Endodermal cell (in vitro differentiated cells): ENCODE measurements at places on chromosomes 13 and 19.

GRCh38 chr13:74090869-74091605 is 43.2 kb downstream of the KLF12 start:
- no peaks in the 10 kb centered on the region for H3K27me3 ChIP-seq
- DNase-seq, result no peak
- no peaks in the 10 kb centered on the region for H3K36me3 ChIP-seq
- H3K4me3 ChIP-seq, result no peak overlapping the region
- no peaks in the 10 kb centered on the region for H3K4me1 ChIP-seq

DNA sequence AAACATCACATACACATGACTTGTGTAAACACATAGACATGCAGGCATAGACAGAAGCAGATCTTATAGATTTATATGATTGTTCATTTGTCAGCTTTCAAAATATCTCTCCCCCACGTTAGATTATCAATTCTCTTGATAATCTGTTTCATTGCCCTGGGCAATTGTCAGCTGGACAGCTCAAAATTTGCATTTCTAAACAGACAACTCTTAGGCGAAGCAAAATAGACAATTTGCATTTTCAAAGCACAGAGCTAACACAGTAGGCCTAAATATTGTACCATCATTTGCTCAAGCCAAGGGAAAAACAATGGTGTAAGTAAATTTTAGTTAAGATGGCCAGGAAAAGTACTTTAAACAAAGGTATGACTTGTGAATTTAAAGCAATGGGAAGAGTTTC is 24.0 kb upstream of the KBTBD6 start:
- no peaks in the 10 kb centered on the region for H3K27me3 ChIP-seq
- H3K27ac ChIP-seq, result no peak overlapping the region
- no peak overlapping the region for H3K4me3 ChIP-seq

- H3K4me3 ChIP-seq, result no peak overlapping the region
- no peak for DNase-seq
- H3K36me3 ChIP-seq, result peaks cover 83% of the 10 kb centered on the region
- H3K27me3 ChIP-seq, result no peaks in the 10 kb centered on the region
- H3K4me1 ChIP-seq, result no peaks in the 10 kb centered on the region
Measured at GRCh38 chr19:47081095-47081494, 32.5 kb downstream of the ZC3H4 start.

DNA sequence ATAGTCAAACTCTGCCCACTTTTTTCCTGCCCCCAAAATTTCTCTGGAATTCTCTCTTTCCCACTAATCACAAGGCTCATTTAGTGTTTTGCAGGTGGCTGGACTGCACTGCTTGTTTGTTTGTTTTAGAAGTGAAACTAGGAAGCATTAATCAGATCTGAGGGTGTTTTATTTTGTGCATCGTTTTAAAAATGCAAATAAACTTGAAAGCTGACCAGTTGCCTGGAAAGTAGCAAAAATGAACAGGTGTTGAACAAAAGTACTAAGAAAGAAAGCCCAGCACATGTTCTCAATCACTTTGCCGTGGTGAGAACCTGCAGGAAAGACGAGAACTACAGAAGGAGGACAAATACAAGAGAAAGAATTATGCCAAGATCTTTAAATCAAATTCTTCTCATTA is 365.5 kb downstream of the PCDH9 start:
- H3K4me3 ChIP-seq, result no peak overlapping the region
- no peak for DNase-seq
- no peaks in the 10 kb centered on the region for H3K36me3 ChIP-seq
- H3K4me1 ChIP-seq, result peaks cover 10% of the 10 kb centered on the region

GRCh38 chr19:32471095-32471494 is 65.5 kb downstream of the DPY19L3 start:
- no peak overlapping the region for H3K27ac ChIP-seq
- peaks cover 58% of the 10 kb centered on the region for H3K36me3 ChIP-seq
- DNase-seq, result no peak
- H3K4me3 ChIP-seq, result no peak overlapping the region

- no peaks in the 10 kb centered on the region for H3K36me3 ChIP-seq
- no peaks in the 10 kb centered on the region for H3K4me1 ChIP-seq
- H3K4me3 ChIP-seq, result no peak overlapping the region
Measured at GRCh38 chr13:87982400-87982799, 311.2 kb downstream of the SLITRK5 start.

DNA sequence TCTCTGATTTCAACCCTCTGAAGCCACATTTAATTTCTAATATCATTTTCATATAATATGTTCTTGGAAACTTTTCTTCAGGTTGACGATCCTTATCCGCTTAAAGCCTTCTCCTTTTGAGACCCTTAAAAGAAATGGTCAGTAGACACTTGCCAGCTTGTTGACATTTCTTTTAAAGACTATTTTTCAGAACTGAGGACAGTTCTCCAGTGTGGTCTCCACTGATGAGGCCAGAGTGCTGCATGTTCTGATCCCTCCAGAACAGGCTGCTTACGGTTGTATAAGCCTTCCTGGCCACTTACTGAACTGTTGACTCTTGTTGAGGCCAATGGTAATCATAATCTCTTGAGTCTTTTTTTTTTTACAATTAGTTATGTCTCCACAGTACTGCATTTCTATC is 477.3 kb downstream of the FGF9 start:
- H3K4me3 ChIP-seq, result no peak overlapping the region
- no peak for DNase-seq
- H3K4me1 ChIP-seq, result no peaks in the 10 kb centered on the region
- H3K27ac ChIP-seq, result no peak overlapping the region
- no peaks in the 10 kb centered on the region for H3K36me3 ChIP-seq
- H3K27me3 ChIP-seq, result no peaks in the 10 kb centered on the region

DNA sequence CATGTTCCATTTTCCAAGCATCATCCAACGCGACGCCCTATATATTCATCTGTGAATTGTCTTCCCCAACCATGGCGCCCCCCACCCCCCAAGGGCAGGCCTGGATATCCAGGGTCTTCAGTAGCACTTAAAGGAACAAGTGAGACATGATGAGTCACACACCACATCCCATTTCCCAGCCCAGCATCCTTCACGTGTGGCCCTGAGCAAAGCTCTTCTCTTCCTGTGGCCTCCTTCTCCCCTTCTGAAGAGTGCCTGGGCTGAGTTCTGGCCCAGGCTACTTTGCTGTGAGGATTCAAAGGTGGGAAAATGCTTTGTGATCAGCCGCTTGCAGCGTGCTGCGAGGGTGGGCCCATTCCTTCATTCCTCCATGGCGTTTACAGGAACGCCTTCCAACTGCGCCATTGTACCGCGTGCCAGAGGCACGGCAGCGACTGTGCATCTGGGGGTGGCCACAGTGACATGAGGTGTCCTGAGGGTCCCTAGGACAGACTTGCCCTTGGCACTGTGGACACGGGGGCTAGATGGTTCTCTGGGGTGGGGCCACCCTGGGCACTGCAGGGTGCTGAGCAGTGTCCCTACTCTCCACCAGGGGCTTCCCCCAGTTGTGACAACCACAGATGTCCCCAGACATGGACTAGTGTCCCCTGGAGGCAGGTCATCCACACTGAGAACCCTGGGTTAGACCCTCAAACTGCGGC is 11.7 kb downstream of the PLIN4 start:
- H3K27me3 ChIP-seq, result no peaks in the 10 kb centered on the region
- no peak overlapping the region for H3K4me3 ChIP-seq
- DNase-seq, result no peak
- H3K4me1 ChIP-seq, result no peaks in the 10 kb centered on the region

DNA sequence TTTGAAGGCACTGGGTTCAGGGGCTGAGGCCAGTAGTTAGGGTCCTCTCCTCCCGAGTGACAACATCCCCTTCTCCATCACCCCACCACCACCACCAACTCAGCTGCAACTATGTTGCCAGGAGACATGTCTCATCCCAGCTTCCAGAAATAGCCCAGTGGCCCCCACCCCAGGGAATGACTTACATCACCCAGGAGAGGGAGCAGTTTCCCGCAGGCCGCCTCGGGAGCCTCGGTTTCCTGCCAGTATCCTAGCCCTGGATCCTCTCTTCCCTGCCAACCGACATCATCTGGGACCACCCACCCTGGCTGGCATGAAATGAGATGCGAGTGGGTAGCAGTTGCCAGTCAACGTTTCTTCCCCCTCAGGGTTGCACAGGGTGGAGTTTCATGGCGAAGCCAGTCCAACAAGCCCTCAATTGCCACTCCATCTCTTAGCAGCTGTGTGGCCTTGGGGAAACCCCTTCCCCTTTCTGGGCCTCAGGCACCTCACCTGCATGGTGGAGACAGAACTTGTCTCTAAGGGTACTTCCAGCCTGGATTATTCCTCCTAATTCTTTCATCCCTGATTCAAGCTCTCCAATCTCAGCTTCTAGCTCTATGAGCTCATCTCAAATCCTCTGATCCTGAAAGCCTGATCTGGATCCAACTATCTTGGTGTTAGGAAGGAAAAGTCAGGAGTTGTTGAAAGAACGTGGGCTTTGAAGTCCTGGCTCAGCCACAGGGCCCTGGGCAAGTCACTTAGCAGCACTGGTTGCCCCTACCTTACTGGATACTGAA is 3.9 kb upstream of the GSK3A start:
- peaks cover 15% of the 10 kb centered on the region for H3K36me3 ChIP-seq
- no peaks in the 10 kb centered on the region for H3K4me1 ChIP-seq
- peak; percentile 81 for DNase-seq
- no peak overlapping the region for H3K27ac ChIP-seq
- no peak overlapping the region for H3K4me3 ChIP-seq

GRCh38 chr19:31140717-31141116 is 208.5 kb downstream of the TSHZ3 start:
- no peak overlapping the region for H3K4me3 ChIP-seq
- no peaks in the 10 kb centered on the region for H3K36me3 ChIP-seq
- no peak overlapping the region for H3K27ac ChIP-seq
- peaks cover 7% of the 10 kb centered on the region for H3K4me1 ChIP-seq
- DNase-seq, result no peak

- H3K27me3 ChIP-seq, result no peaks in the 10 kb centered on the region
- H3K4me1 ChIP-seq, result no peaks in the 10 kb centered on the region
- peak; percentile 87 for DNase-seq
- no peak overlapping the region for H3K27ac ChIP-seq
Measured at GRCh38 chr19:57099199-57099661, 20.6 kb upstream of the USP29 start.

GRCh38 chr13:37342205-37342604 is 236.7 kb upstream of the CSNK1A1L start:
- H3K27me3 ChIP-seq, result no peaks in the 10 kb centered on the region
- H3K27ac ChIP-seq, result no peak overlapping the region
- peaks cover 4% of the 10 kb centered on the region for H3K4me1 ChIP-seq
- H3K36me3 ChIP-seq, result no peaks in the 10 kb centered on the region

DNA sequence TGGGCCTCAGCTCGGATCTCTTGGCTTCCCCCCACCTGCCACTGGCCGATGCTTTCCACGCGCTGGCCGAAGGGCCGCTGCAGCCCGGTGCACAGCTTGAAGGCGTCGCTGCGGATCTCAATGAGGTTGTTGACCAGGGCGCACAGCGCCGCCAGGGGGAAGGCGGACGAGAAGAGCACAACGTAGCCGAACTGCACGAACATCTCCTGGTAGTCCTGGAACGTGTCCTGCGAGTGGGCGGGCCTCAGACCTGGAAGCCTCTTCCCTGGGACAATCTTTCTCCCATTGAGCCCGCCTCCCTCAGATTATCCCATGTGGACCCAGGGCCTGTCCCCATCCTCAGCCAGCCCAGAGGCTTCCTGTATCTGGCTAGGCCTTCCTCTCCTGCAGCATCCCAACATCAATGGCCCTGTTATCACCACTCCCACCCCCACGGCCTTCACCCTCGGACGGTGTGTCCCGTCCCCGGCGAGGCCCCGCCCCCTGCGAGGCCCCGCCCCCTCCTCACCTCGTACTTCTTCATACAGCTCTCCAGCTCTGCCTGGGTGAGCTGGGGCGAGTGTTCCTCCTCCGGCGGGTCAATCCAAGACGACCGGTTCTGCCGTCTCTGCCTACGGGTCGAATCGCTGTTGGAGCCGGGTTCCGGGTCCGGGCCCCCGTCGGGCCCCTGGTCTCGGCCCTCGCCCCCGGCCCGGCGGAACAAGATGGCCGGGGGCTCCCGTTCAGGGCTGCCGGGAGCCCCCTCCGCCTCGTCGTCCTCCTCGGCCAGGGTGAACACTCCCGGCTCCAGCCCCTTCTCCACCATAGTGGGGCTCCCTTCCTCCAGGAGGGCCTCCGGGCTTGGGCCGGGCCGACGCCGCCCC is 6.8 kb downstream of the ANO8 start:
- no peaks in the 10 kb centered on the region for H3K27me3 ChIP-seq
- no peaks in the 10 kb centered on the region for H3K4me1 ChIP-seq
- peak overlapping the region; percentile 6 for H3K27ac ChIP-seq

- no peaks in the 10 kb centered on the region for H3K4me1 ChIP-seq
- H3K36me3 ChIP-seq, result peaks cover 10% of the 10 kb centered on the region
- no peak overlapping the region for H3K27ac ChIP-seq
- H3K27me3 ChIP-seq, result peaks cover 6% of the 10 kb centered on the region
- no peak for DNase-seq
Measured at GRCh38 chr19:58561373-58562121, 3.1 kb upstream of the UBE2M start.

DNA sequence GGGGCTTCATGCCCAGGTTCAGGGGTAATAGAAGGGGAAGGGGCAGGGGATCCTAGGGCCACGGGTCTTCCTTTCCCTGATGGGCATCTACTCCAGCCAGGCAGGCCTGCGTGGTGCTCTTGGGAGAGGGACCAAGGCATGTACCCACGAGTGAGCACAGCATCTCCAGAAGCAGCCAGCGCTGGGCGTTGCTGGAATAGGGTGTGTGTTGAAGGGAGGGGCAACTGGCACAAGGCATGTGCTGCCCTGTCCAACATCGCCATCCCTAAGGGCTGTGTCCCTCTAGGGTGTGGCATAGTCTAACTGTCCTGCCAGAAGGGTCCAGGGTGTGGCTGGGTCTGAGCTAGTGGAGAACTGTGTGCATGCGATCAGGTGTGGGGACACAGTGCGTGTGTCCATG is 2.9 kb downstream of the NOTCH3 start:
- no peak overlapping the region for H3K4me3 ChIP-seq
- H3K27ac ChIP-seq, result peak overlapping the region; percentile 44
- H3K36me3 ChIP-seq, result peaks cover 36% of the 10 kb centered on the region
- H3K27me3 ChIP-seq, result no peaks in the 10 kb centered on the region
- no peaks in the 10 kb centered on the region for H3K4me1 ChIP-seq

DNA sequence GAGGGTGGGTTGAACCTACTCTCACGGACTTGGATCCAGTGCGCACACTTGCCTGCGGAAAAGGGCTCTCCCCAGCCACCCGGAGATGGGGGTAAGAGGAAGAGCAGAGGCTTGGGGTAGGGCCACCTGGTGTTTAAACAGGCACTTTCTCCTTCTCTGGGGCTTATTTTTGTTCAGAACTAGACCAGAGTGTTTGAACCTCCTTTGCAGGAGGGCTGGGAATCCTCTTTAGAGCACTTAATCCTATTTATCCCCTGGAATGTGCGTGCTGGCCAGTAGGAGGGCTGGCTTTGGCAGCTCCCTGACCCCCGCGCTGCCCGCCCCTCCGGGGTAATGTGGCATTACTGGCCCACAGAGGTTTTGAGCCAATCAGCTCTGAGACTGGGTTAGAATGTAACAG is 2.0 kb downstream of the RGS9BP start:
- peaks cover 3% of the 10 kb centered on the region for H3K4me1 ChIP-seq
- H3K27ac ChIP-seq, result no peak overlapping the region
- DNase-seq, result peak; percentile 89

- H3K36me3 ChIP-seq, result no peaks in the 10 kb centered on the region
- peaks cover 16% of the 10 kb centered on the region for H3K27me3 ChIP-seq
- no peak overlapping the region for H3K4me3 ChIP-seq
- H3K27ac ChIP-seq, result no peak overlapping the region
- no peaks in the 10 kb centered on the region for H3K4me1 ChIP-seq
Measured at GRCh38 chr19:46809534-46810272, 21.3 kb upstream of the SLC1A5 start.

- no peak for DNase-seq
- H3K4me3 ChIP-seq, result no peak overlapping the region
- H3K27ac ChIP-seq, result no peak overlapping the region
- H3K36me3 ChIP-seq, result no peaks in the 10 kb centered on the region
Measured at GRCh38 chr19:32296694-32297093, 48.7 kb upstream of the ZNF507 start.
